Kasumi-1 (cell line): ENCODE measurements at places on chromosomes 11 and 22.

DNA sequence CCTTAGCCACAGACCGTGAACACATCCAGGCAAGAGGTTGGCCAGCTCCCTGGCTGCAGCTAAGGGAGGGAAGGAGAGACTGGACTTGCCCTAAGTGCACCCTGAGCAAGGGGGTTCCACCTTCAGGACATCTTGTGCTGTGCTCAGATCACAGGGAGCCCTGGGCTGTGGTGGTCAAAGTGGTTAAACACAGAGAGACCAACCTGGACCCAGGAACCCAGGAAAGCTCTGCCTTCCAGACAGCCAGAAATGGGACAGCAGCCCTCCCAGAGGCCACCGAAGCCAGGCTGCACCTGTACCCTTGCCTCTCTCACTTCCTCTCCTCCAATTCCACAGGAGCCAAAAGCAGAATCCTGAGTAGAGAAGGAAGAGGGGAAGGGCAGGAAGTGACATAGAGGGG is 105.2 kb upstream of the TMEM45B start:
- no peak for DNase-seq

- no peak for DNase-seq
Observed at GRCh38 chr22:50447576-50448551, 27.0 kb downstream of the SBF1 start.

- no peak for DNase-seq
Observed at GRCh38 chr11:25900814-25901213, 431.1 kb upstream of the ANO3 start.

- no peak for DNase-seq
Observed at GRCh38 chr11:119094816-119095065, 6.9 kb downstream of the DPAGT1 start.

- peak; percentile 66 for DNase-seq
Observed at GRCh38 chr22:20418211-20418788, 19.3 kb downstream of the SCARF2 start.

GRCh38 chr11:70364745-70365543 is 33.4 kb upstream of the CTTN start:
- peak; percentile 64 for DNase-seq

- no peak for DNase-seq
Observed at GRCh38 chr11:47101406-47101805, 75.3 kb downstream of the ARFGAP2 start.

DNA sequence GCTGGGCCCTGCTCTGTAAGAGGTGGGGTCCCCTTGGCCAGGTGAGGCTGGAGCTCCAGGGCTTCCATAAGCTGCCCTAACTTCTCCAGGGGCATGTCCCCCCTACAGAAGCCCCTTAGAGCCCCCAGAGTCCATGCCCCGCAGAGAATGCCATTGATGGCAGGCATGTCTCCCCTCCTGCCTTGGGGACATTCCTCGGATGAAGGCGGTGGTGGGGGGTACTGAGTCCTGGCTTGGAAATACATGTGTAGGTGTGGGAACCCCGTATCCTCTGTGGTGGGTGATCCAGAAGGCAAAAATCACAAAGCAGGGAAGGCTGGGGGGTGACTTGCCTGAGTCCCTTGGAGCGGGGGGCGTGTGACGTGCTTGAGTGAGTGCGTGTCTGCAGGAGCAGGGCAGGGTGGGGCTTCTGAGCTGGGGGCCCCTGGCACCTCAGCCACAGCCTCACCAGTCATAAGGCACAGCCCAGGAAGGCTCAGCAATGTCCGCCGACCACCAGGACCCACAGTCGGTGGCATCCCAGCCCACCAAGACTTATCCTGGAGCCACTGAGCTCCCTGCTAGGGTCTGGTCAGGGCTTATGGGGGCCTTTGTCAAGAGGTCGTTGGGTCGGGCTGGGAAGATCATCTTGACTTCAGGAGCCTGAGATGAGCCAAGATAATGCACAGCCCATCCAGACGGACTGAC is 69.8 kb upstream of the KCNQ1OT1 start:
- no peak for DNase-seq

- DNase-seq = no peak
Observed at GRCh38 chr11:55811067-55811466, at the start of gene OR5L1. OR5L1 (plus strand) TSS chr11:55811367; CDS start chr11:55811467, 100 bp downstream.

DNA sequence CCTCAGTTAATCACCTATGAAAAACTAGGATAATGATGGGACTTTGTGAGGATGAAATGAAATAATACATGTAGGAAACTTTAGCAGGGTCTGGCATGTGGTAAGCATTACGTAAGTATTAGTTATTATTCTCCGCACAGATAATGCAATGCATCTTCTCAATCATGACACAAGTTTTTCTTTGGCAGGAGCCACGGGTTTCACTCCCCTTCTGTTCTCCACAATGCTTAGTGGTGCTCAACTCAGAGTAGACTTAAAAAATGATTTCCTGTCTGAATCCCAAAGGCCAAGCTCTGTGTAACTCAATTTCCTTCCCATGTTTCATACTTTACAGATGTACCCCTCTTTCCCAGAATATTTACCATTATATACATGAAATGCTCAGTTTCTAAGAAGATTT is 82.9 kb downstream of the CCDC34 start:
- DNase-seq = no peak

DNA sequence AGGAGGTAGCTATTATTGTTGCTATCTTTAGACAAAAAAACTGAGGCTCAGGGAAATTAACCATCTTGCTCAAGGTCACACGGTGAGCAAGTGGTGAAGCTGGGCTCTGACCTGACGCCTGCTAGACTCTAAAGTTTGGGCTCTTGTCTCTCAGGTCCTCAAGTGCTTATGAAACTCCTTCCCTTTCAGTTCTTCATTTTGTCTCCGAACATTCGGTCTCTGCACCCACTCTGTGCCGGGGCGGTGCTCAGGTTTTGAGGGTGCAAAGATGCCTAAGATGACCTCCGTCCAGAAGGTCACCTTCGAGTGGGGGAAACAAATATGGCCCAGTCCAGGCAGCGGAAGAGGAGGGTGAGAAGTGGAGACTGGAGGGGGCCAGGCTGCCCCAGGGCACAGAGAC is 16.0 kb downstream of the OVOL1 start:
- no peak for DNase-seq

- no peak for DNase-seq
Observed at GRCh38 chr22:47558828-47559700, 796.6 kb downstream of the TBC1D22A start.

GRCh38 chr11:68315171-68315920 is 3.0 kb downstream of the LRP5 start:
- no peak for DNase-seq
